ENCODE measurements at places on chromosomes 2 and 18.

- no peak overlapping the region for H3K27ac ChIP-seq
- no peaks in the 10 kb centered on the region for H3K36me3 ChIP-seq
- no peaks in the 10 kb centered on the region for H3K27me3 ChIP-seq
- no peaks in the 10 kb centered on the region for H3K4me1 ChIP-seq
- no peak for DNase-seq
Measured at GRCh38 chr2:180442860-180443644, 436.0 kb upstream of the CWC22 start.

GRCh38 chr2:240820607-240821428, 799 bp upstream of the KIF1A start:
- no peaks in the 10 kb centered on the region for H3K36me3 ChIP-seq
- peaks cover 82% of the 10 kb centered on the region for H3K27me3 ChIP-seq
- peak overlapping the region; percentile 26 for H3K4me3 ChIP-seq

GRCh38 chr2:6425032-6425431, 440.7 kb downstream of the CMPK2 start:
- H3K4me3 ChIP-seq = no peak overlapping the region
- H3K4me1 ChIP-seq = no peaks in the 10 kb centered on the region
- no peak overlapping the region for H3K27ac ChIP-seq
- no peak for DNase-seq

GRCh38 chr2:95346231-95346737, 49.1 kb downstream of the KCNIP3 start:
- peaks cover 15% of the 10 kb centered on the region for H3K4me1 ChIP-seq
- peaks cover 15% of the 10 kb centered on the region for H3K27me3 ChIP-seq
- peak overlapping the region; percentile 70 for H3K27ac ChIP-seq
- peak; percentile 81 for DNase-seq
- H3K36me3 ChIP-seq = no peaks in the 10 kb centered on the region

DNA sequence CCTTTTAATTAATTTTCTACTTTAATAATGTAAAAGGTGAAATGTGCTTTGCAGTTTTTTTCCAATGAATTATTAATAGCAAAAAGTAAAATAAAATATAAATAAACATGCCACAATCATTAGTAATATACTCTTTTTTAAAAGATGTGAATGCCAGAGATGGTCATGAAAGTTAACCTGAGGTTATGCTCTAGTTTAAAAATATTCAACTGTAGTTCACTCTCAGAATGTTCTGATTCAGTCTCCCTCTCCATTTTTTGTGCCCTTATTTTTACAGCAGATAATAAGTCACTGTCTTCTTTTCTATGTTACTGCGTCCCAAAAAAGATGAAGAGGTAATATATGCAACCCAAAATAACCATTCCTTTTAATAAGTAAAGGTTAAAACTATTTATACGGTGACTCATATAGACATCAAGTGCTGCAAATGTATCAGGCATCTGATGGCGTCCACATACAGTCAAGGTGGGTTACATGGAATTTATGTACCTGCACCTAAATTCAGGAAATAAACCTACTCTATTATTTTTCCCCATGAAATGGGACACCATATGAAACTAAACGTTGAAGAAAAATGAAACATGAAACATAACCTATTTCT, 153.6 kb upstream of the ZNF804A start:
- DNase-seq = no peak
- H3K36me3 ChIP-seq = no peaks in the 10 kb centered on the region
- H3K27ac ChIP-seq = no peak overlapping the region
- H3K4me1 ChIP-seq = no peaks in the 10 kb centered on the region

DNA sequence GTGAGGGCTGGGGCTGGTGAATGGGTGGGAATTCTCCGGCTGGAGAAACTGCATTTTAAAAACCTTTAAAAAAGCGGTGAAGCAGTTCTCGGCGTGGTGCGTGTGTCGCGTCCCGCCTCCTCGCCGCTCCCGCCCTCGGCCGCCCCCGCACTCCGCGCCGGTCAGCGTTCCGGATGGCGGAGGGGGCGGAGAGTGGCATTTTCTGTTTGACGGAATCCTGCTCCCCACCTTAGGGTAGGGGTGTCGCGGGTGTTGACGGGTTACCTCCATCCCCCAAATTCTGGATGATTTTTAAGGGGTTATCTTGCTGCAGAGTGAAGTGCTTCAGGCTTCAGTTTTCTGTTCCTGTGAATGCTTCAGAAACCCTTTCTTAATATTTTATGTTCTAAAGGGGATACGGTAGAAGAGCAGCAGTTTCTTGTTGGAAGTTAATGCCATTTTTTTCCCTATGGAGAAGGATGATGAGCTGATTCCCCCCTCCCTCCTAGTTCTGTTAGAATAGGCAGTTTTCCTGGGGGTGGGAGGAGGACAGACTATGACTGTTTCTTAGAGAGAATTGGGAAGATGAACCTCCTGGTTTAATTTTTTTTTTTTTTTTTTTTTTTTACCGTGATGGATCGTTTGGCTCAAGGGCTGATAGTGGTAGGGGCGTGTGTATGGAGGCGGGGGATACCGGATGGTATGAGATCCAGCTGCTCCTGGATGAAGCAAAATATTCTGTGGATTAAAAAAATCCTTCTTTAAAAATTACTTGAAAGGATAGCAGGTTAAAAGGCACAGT, 756 bp downstream of the ABI2 start:
- peaks cover 41% of the 10 kb centered on the region for H3K4me1 ChIP-seq
- H3K4me3 ChIP-seq = peak overlapping the region; percentile 79
- H3K27ac ChIP-seq = peak overlapping the region; percentile 57
- DNase-seq = peak; percentile 57
- no peaks in the 10 kb centered on the region for H3K36me3 ChIP-seq
- H3K27me3 ChIP-seq = no peaks in the 10 kb centered on the region

All from heart right ventricle (tissue), 16 donors.